HCEC 1CT (cell line): ENCODE measurements at places on chromosomes 12 and 14.

DNA sequence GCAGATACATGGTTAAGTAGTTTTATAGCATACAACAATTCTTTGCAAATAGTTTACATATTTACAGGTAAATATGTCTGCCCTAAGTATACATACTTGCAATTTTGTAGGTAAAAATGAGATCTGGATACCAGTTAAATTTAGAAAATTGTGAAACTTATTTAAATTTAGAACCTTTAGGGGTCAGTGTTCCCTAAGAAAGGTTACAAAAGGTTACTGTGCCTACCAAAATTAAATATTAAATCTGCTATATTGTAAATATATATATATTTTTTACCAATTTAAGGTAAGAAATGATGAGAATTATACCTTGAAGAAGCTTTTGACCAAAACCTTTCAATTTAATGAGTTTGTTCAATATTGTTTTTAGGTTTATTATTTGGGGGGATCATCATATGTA is 54.0 kb downstream of the MIPOL1 start:
- DNase-seq = no peak

DNA sequence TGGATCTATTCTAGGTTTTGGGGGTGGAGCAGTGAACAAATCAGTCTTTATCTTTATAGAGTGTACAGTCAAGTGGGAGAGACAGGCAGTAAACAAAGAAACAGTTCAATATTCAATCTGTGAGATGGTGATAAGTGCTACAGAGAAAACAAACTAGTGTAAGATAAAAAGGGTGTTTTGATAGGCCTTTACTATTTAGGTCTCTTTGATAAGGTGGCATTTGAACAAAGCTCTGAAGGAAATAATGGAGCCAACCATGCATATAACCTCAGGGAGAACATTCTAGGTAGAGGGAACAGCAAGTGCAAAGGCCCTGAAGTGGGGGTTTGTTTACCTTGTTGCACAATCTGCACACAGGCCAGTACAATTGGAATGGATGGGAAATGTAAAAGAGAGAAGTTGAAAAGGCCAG is 47.3 kb downstream of the PTPN11 start:
- no peak for DNase-seq

DNA sequence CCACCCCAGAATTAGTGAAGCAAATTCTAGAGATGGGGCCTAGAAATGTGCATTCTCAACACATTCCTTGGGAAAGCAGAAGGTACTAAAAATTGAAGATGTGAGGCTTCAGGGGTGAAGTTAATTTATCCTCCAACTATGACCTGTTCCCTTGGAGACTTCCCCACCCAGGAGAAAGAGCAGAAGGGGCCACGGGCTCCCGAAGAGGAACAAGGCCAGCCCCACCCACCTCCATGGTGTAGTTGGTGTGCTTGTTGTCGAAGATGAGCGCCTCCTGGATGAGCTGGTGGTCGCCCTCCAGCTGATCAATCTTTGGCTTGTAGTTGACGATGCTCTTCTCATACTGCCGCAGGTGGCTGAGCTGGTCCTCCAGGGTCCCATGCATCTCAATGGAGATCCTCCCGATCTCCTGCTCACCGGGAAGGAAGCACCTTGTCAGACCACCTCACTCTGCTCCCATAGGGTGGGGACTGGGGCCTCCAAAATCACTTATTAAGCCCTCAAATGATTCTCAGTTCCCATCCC is 87.8 kb upstream of the ZFP36L1 start:
- no peak for DNase-seq

DNA sequence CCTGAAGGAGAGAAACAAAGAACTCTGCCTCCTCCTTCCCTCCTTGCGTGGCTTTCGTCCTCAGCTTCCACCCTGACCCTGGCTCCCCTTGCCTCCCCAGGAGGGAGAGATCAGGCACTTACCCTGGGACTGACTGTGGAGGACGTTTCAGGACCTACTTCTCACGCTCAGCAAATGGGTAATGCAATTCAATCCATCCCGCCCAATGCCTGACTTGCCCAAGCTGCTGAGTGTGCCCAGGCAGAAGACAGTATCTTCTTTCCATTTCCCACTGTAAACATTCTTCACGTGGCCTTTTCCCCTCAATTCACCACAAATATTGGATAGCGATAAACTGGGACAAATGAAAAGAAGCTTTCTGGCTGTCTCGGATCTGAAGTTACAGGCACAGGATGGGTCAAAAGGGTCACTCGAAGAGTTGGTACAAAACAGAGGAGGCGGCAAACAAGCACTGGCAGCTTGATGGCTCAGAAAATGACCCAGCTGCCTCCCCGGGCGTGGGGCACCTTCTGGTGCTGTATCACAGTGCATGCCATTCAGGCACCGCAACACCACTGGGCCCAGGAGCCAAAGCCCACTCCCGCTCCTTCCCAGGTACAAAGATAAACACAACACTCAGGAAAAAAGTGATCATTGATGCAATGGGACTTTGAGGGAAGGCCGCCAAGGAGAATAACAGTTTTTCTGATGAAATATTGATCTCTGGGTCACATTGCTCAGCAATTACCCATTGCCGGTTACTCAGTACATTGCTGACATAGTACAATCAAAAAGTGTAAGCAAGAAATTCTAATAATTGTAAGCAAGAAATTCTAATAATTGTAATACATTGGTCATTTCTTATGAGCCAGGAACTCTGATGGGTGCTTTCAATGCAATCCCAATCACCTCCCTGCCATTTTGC is 65.8 kb downstream of the TRIM9 start:
- no peak for DNase-seq

GRCh38 chr14:28773861-28774691 is 7.5 kb downstream of the FOXG1 start:
- peak; percentile 77 for DNase-seq

DNA sequence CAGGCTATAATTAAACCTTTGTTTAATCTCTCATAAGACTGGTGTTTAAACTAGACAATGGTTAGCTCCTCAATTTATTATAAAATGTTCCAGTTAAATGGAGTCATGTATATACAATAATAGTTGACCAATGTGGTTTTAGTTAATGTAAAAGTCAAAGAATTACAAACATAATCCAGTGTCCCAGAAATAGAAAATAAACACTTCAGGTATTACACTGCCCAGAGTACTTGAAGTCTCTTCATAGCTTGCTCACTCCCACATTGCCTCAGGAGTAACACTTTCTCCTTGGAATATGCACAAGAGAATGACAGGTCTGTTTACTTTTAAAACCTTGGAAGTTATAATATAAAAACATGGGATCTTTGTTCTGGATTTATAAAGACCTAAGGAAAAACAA is 60.5 kb downstream of the SLC38A1 start:
- no peak for DNase-seq

- DNase-seq = no peak
These were observed 19.9 kb downstream of the LRRC9 start for GRCh38 chr14:59939828-59940227.
